HCT116 (cell line): ENCODE measurements at places on chromosomes 11 and 22.
A peak's percentile ranks its signal among the peaks of the same experiment; 100 is the strongest.

DNA sequence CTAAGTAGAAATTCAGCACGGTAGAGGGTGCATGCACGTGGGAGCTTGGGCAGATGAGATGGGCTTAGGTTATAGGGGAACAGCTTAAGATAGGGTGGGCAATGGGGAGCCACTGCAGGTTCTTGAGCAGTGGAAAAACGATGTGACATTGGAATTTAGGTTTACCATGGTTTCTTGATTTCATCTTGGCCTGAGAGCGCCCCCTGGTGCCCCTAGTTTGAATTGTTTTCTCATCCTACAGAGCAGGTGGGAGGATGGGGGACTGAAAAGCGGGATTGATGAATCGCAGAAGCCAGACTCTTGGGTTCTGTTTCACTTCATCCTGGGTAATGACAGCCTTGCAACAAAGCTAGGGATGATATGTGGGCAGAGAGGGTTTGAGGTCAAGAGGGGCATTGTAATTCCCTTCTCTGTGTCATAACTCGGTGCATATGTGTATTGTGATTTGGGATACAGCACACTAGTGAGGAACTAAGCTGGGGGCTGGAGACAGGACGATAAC, 6.7 kb upstream of the MCAM start:
- DNase-seq = peak; percentile 51

- no peak for DNase-seq
Measured at GRCh38 chr11:221539-221938, 14.0 kb downstream of the RIC8A start.

DNA sequence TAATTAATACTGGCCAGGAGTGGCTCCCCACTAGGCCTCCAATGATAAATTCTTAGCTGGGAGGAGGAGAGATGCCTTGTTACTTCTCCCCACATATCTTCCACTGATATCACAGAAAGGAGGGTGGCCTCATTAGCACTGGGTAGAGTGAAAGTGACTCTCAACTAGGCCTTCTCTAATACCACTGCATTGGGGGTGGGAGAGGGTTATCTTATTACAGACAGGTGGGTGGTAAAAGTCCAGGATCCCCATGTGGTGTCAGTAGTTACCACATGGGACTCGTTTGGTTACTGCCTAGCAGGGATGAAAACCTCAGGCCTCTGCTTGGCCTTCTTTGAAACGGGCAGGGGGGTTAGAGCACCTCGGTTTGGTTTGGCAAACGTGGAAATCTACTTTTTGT, 167.3 kb downstream of the UVRAG start:
- DNase-seq = no peak

DNA sequence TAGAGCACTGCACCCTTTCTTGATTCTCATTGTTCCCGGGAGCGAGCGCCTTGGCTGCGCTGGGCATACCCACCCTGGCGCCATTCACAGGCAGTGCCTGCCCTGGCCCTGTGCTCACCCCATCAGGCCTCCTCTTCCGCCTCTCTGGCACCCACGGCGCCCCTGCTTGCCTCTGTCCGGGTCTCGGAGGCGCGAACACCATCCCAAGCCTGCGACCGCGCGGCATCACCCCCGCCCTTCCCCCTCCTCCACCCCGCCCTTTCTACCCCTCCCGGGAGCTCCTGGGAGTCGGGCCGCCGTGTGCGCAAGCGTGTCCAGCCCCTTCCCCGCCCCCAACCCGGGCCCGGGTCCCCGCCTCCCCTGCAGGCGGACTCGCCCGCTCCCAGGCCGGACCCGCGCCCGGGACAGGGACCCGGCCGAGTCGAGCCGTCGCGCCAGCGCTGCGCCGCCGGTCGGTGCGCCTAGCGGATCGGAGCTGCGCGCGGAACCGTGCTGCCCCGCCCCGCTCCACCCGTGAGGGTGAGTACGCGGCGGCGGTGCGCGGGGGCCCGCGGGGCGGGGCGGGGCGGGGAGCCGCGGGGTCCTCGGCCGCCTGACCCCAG, at the start of gene ST3GAL4:
Gene ST3GAL4, plus strand, starts transcription at position 363 of the 602 bp plus-strand sequence. CDS start 50,470 bp downstream, outside the sequence.
- no peak for DNase-seq

DNA sequence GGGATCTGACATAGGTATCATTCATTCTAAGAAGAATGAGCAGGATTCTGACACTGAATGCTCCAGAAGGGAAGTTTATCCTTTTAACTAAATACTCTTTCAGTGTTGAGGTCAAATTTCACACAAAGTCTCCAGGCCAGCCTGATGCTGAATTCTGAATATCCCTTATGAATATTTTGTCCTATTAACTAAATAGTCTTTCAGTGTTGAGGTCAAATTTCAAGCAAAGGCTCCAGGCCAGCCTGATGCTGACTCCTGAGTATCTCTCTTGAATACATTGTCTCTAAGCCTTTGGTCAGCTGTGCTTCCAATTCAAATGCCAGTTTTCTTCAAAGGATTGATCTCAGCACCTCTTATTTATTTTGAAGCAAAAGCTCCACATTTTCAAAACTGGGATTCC, 676.8 kb downstream of the NTM start:
- no peak for DNase-seq

GRCh38 chr22:28015676-28016601, 96.9 kb upstream of the PITPNB start:
- no peak for DNase-seq

DNA sequence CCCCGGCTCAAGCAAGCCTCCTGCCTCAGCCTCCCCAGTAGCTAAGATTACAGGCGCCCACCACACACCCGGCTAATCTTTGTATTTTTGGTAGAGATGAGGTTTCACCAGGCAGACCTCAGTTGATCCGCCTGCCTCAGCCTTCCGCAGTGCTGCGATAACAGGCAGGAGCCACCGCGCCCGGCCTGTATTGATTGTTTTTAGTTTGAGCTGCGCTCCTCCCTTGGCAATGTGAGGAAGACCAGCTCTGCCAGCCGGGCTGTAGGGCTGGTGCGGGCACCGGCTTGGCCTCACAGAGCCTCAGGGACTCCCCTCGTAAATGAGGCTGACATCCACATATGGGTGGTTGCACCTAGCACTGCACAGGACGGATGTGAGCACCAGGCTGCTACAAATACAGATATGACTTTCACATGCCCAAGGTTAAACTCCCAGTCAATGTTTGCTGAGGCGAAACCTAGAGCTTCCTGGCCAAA, 7.5 kb upstream of the SLC2A11 start:
- no peak for DNase-seq

DNA sequence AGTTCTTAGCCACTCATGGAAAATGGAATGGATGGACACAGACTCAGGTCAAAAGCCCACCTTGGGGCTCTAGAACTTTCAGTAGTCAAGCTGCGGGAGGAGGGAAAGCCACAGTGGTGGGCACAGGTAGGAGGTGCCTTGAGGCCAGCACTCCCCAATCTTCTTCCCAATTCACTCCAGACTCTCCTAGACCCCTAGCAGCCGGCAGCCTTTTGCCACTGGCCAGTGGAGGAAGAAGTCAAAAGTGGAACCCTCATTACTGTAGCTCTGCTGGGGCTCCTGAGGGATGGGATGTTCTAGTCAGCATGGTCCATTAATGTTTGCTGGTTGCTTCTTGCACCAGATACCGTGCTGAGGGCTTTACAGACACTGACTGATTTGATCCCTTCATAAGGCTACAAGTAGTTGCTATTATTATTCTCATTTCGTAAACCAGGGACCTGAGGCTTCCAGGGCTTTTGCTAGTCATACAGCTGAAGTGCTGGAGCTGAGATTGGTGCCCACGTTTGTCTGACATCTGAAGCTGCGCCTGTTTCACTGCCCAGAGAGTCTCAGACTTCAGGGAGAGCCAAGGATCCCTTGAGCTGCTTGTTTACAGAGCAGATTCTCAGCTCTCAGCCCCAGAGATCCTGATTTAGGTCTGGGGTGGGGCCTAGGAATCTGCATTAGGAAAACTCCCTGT, 1.1 kb downstream of the UCP3 start:
- DNase-seq = no peak

- DNase-seq = no peak
Measured at GRCh38 chr11:117979481-117980211, 6.5 kb upstream of the IL10RA start.

DNA sequence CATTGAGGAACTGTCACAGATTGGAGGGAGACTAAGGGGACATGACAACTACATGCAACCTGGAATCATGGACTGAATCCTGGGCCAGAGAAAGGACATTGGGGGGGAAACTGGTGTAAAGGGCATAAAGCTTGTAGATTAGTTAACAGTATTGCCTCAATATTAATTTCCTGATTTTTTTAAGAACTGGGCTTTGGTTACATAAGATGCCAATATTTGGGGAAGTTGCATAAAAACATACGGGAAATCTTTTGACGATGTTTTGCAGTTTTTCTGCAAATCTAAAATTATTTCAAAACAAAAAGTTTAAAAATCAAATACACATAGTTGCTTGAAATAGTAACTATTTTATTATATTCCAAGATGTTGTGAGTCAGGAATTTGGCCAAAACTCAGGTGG, 2.9 kb upstream of the FOLR3 start:
- no peak for DNase-seq

DNA sequence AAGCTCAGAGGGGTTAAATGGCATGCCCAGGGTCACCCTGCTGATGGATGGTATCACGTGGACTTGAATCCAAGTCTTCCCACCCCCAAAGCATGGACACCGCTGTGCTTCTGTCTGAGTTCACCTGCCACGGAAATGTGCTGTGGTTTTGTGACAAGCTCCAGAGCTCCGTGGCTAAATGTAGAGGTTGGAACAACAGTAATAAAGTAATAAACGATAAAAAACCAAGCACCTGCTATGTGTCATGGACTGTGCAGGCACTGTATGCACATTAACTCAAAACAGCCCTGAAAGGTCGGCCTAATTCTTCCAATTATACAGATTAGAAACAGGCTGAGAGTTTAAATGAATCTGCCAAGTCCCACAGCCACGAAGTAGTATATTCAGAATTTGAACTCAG, 182.1 kb upstream of the NAV2 start:
- DNase-seq = no peak

DNA sequence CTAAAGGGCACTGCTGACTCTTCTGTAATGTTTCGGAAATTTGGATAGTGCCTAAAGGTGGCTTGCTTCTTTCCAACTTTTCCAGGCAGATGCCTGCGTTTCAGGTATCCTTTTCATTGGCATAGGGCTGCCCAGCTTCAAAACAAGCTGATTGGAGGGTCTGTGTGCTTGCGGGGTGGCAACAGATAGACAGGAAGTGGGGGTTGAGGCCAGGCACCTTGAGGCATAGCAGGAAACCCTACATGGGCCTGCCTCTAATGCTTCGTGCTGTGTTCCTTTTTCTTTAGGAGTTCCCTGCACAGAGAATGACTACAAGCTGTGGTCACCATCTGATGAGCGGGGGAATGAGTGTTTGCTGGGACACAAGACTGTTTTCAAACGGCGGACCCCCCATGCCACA, 92.2 kb upstream of the SORL1-AS1 start:
- DNase-seq = no peak

GRCh38 chr11:15888556-15889345, 467.6 kb downstream of the SOX6 start:
- no peak for DNase-seq

DNA sequence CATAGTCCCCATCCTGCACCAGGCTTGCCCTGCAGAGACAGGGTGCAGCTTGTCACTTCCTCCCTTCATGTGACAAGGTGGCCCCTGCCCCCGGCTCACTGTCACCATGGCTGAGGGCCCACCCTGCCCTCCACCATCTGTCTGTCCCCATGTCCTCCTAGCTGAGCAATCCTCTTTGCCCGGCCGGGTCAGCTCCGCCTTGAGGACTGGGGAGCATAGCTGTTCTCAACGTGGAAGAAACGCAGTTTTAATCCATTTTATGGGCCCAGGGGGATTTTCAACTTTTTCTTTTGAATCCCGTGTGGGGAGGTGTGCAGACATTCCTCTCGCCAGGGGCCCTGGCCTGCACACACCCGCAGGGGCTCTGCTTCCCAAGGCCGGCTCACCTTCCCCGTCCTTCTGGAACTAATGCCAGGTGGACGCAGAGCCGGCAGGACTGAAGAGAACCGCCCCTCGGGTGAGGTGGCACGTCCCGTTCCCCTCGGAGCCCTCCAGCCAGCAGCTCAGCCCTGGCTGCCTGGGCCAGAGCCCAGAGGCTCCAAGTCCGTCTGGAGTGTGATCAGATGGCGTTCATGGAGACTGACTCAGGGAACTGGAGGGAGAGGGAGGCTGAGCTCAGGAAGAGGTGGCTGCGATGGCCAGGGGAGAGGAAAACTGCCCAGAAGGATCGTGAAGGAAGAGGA, 1108.7 kb downstream of the BRD1 start:
- DNase-seq = no peak

DNA sequence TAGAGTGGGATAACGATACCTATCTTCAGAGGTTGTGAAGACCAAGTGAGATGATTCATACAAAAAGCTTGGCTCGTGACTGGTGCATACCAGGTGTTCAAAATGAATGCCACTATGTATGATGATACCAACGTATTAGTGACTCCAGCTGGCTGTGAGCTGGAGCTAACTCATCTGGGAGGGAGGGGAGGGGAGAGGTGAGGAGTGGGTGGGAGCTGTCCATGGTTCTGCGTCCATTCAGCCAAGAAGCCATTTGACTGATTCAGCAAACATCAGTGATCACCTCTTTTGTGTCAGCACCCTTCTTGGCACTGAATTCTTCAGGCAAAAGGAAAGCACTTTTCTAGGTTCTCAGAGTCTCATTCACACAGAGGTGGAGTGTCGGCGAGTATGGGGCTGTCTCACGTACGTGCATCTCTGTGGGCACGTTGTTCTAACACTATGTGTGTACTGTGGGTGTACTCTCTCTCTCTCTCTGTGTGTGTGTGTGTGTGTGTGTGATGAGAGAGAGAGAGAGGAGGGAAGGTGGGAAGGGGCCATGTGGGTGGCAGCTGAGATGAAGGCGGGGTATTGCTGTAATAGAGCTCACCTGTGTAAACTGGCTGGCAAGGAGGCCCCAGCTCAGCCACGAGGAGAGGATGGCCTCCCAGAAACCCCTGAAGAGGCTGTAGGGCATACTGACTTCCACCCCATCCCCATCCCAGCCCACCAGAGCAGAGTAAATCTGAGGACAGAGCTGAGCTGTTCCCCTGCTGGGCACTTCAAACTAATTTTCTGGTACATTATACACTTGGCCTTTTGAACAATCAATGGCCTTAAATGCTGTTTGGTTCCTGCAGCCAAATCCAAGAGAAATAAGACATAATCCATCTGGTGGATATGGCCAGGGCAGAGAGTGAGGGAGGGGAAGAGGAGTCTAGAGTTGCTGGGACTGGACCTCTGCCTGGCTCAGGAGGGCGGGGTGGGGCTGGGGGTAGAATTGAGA, 96.1 kb upstream of the THY1 start:
- DNase-seq = no peak

DNA sequence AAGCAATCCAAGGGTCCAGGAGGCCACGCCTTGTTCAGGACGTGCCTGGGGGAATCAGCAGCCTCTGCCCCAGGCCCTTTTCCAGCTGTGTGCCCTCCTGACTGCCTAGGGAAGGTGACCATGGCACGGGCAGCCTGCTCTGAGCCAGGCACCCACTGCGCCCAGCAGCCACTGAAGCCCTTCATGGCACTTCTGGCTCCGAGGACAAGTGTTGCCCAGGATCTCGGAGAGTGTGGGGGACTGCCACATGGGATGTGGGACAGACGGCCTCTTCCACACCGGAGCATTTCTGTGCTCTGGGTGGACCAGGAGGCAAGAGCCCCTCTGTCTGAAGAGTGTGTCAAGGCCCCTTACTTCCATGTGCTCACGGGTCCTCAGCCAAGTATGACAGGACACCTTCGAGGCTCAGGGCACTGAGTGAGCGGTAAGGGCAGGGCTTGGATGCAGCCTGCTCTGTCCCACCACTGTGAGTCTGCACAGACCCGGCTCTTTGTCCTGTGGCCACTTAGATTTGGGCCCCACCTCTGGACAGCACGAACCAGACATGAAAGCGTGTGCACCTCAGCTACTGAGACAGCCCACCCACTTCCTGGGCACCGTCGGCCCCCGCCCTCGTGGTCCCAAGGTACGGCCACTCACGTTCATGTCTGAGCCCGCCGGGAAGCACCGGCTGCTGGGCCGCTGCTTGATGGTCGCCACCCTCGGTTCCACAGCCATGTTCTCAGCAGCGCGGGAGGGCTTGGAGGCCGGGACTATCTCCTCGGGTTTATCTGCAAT, 93.6 kb downstream of the CTTN start:
- DNase-seq = no peak
